ENCODE measurements at places on chromosomes 3 and 15.

GRCh38 chr3:125073390-125073905, 17.7 kb upstream of the HEG1 start:
- DNase-seq, result no peak

DNA sequence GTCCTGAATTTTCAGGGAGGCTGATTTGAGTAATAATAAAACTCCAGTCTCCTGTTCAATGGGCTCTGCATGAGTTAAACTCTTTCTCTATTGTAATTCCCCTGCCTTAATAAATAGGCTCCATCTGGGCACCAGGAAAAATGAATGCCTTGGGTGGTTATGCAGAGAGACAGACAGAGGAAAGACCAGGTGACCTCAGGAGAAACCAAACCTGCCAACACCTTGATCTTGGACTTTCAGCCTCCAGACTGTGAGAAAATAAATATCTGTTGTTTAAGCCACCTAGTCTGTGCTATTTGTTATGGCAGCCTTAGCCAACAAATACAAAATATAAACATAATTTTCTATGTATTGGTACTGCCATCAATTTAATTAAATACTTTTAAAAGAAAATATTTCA, 64.8 kb upstream of the RAP2B start:
- no peak for DNase-seq

GRCh38 chr15:66925721-66926120, 139.7 kb upstream of the SMAD3 start:
- no peak for DNase-seq

DNA sequence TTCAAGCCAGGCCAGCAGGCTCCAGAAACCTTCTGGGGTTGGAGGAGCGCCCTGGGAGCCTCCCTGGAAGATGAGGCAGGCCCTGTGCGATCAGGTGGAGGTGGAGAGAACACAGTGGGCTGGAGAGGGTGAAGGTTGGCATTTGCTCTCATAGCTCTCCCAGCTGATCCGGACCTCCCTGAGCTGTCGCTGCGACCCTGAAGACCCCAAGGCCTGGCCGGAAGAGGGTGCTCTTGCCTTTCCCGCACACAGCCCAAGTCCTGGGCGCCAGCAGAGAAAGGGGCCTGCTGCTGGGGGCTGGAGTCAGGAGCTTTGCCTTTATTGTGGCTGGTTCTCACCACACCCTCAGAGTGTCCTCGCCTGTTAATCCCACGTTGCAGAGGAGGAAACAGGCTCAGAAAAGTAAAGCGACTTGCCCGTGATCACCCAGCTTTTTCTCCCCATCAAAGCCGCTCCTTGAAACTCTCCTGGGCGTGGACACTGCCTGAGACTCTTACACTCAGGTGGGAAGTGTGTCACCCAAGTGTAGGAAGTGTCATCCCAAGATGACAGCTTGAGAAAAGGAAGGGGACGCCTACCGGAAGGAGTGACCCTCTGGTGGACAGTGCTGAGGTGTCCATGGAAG, 8.6 kb upstream of the RPL29 start:
- no peak for DNase-seq

GRCh38 chr3:134132961-134133360, 103.2 kb upstream of the SLCO2A1 start:
- no peak for DNase-seq

- no peak for DNase-seq
These were observed 25.1 kb downstream of the SMAD3 start for GRCh38 chr15:67090297-67091070.

GRCh38 chr3:170410428-170411029, 8.1 kb upstream of the CLDN11 start:
- no peak for DNase-seq

- DNase-seq, result no peak
These were observed 200.9 kb upstream of the EIF1B start for GRCh38 chr3:40108643-40109042.
